HuH-7 (cell line): ENCODE measurements at places on chromosomes 3 and 15.

GRCh38 chr3:119279101-119279554 lies 15.1 kb upstream of the ARHGAP31 start:
- DNase-seq, result no peak

GRCh38 chr3:45008117-45008516 lies 18.0 kb upstream of the CLEC3B start:
- no peak for DNase-seq

DNA sequence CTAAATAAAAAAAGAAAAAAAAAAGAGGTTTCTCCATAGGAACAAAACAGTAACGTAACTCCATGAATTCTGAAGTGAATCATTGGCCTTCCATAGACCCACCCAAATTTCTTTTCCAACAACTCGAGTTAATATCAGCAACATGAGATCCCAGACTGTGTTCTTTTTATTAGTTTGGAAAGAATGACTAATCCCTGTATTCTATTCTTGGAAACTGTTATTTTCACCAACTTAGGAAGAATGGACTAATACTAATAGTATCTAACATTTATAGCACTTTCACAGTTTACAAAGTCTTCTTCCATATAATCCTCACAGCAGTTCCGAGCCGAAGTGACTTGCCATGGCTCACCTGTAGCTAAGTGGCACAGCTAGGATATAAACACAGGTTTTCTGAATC lies 72.7 kb upstream of the SLC4A7 start:
- no peak for DNase-seq

GRCh38 chr15:70197318-70197944 lies 99.7 kb upstream of the TLE3 start:
- DNase-seq, result no peak

GRCh38 chr3:127961124-127961523 lies 46.1 kb downstream of the KBTBD12 start:
- DNase-seq, result no peak

- peak; percentile 6 for DNase-seq
Measured at GRCh38 chr3:181326637-181327223, 337.2 kb upstream of the DNAJC19 start.

DNA sequence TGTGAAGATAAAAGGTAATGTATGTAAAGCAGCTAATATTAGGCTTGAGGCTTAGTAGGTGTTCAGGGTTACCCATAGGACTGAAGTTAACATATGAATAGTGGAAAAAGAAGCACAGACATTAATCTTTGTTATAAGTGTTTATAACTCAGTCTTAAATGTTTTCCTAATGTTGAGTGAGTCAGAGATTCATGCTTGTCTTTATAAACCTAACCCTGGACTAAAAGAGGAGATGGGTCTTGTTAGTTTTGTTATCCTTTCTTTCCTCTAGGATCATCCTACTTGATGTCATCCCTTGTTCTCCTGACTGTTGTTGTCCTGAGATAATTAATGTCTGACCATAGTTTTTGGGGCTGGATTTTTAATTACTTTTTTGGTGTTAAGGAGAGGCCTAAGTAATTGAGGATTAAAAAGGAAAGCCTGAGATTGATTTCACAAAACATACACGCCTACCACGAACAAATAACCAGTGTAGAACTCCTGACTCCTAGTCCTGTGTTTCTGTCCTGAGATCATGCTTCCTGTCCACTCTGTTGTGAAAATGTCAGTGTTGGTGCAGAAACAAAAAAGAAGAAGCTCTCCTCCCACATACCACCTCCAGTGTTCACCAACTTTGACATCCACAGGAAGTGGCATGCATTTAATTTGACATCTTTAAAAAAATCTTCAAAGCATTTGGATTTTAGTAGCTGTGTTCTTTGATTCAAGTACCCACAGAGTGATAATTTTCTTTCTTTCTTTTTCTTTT lies 8.4 kb downstream of the MITF start:
- DNase-seq, result no peak

DNA sequence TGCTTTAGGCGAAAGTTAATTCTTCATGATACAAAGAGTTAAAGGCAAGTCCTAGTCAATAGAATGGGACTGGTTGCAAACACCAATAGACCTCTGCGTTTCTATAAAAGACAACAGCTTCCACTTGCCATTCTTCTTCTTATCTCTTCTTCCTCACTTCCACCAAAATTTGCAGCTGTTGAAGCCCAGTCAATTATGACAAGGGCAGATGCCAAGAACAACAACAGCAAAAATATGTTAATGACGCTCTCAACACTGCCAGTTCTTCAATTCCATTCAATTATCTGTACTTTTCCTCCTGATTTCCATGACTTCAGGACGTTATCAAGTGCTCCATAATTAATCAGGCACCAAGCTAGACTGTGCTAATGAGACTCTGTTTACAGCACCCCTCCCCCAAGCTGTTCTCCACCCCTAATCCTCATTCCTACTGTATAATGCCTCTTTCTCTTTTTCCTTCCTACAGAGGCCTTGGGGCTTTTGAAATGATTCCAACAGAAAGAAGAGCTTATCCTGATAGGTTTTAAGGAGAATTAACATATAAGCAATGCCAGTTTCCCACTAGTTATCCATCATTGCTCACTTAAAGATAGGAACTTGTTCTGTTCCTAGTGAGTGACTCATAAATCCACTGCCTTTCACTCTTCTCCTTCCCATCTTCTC lies 1160.5 kb downstream of the IGSF11 start:
- no peak for DNase-seq

- DNase-seq, result no peak
Measured at GRCh38 chr3:10556312-10556711, 50.9 kb upstream of the ATP2B2 start.

GRCh38 chr3:33834096-33834453 lies 35.6 kb downstream of the PDCD6IP start:
- no peak for DNase-seq

GRCh38 chr15:20340331-20340811 lies 201.2 kb downstream of the GOLGA6L6 start:
- no peak for DNase-seq

DNA sequence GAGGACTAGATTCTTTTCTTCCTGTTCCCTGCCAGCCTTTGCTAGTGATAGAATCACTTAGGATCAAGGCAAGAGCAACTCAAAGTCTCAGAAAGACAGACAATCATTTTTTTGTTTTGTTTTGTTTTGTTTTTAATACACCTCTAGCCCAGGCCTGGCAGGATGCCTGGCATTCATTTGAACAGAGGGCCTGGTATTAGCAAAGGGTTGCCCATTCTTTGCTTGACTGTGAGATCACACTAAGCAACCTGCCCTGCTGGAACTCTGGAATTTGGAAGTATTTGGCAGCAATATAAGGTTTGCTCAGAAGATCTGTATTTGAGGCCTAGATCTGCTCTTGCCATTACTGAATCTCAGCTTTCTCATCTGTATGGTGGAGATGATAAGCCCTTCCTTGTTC lies 21.8 kb upstream of the ATP13A5 start:
- DNase-seq, result no peak

GRCh38 chr3:170277833-170278580 lies 55.8 kb downstream of the PRKCI start:
- DNase-seq, result no peak

- DNase-seq, result no peak
Measured at GRCh38 chr15:51830276-51830806, 888 bp downstream of the TMOD3 start.

GRCh38 chr3:149648525-149648924 lies 9.3 kb downstream of the WWTR1 start:
- no peak for DNase-seq

DNA sequence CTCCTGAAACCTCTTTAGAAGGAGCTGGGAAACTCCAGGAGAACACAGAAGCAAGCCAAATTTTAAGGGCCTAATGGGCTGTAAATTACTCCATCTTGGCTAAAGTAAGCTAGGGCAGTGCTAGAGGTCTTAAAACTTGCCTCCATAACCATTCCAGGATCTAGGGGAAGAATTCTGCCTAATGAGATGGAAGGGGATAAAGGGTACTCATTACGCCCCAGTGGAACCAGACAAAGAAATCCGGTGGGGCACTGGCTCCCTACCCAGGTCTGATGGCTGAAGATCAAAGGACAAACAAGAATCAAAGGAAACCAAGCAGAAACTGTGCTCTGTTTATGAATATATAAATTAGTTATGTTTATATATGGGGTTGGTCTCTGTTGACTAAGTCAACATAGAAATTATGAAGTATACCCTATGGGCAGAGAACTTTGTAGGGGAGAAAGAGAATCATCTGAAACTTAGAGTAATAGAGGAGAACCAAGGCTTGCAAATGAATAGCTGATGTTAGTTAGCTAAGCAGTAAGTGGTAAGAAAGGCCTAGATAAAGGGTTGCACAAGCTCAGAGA lies 57.8 kb downstream of the NCEH1 start:
- no peak for DNase-seq

- DNase-seq, result no peak
Measured at GRCh38 chr15:95152741-95153140, 921.4 kb downstream of the MCTP2 start.

DNA sequence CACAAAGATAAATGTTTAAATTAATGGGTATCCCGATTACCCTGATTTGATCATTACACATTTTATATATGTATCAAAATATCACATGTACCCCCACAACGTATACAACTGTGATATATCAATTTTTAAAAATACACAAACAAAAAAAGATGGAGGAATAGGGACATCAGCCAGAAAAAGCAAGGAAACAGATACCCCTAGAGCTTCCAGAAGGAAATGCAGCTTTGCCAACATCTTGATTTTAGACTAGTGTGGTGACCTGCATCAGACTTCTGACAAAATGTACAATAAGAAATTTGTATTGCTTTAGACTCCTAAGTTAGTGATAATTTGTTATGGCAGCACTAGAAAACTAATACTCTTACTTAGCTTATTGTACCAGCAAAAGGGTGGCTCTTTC lies 483.8 kb downstream of the TUSC7 start:
- DNase-seq, result no peak

DNA sequence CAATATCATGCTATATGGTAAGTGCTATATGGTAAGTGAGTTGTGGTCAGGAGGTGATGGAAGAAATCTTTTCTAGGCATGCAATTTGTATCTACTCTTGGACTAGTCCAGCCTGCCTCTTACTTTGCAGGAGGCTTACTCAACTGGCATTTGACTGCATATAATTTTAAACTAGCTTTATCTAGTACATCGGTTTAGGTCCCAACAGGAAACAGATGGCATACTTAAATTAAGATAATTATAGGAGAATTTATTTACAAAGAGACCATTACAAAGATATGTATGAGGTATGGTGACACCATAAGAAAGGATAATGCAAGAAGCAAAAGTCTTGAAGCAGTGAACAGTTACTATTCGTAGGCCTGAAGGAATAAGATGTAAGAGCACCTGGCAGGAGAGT lies 7.8 kb downstream of the SLC28A2 start:
- no peak for DNase-seq

GRCh38 chr3:54999811-55000210 lies 72.0 kb upstream of the LRTM1 start:
- no peak for DNase-seq

DNA sequence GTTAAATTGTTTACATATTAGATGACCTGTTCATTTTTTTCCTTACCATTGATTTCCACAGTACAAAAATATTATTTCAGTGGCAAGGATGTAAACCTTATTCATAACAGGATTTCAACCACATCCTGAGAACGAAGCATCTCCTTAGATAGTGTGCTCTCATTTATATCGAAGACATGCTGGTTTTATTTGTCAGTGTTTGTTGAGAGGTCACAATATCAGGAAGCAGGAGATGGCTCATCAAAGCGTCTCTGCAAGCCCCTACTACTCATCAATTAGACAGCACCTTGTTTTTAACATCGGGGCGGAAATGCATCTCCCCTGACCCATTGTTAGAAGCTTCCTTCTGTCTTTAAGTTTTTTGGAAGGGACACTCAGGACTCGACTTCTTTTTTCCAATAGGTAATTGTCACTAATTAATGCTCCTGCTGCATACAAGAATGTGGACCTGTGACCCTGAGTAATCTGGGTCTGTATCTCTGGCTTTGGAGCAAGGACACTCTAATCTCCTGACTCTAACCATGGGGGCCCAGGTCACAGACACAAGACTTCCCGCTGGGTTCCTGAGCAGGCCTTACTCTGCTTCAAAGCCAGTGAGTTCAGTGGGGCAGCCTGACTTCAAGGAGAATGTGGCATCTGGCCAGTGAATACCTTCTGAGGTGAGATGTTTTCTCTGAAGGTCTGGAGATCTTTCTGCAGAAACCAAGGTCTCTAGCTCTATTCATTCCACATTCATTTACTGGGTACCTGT lies 50.3 kb downstream of the MECOM start:
- no peak for DNase-seq

DNA sequence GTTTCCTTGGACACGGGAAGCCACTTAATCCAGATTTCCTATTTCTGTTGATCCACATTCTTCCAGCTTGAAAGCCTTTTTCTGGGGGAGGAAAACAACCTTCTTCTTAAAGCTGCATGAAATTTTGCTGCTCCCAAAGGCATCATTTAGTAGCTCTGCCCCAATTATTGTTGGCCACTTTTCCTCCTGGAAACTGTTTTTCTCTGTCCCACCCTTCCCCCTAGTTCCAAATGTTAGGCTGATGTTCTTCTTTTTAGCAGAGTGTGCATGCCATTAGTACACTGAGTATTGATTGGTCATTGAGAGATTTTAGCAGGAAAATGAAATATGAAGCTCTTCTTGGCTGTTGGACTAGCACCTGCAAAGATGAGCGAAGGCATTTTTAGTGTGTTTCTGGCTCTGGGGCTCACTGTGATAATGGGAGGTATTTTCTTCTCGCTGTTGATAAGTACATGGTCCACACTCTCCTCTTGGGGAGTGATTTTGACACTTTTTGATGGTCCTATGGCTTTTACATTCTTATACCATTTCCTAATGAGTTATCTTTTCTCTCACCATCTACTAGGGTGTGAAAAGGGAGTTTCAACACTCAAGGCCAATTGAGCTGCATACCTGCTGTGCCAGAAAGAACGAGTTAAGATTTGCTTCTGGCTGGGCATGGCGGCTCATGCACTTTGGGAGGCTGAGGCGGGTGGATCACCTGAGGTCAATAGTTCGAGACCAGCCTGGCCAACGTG lies 200.5 kb downstream of the PTPRG start:
- DNase-seq, result no peak

DNA sequence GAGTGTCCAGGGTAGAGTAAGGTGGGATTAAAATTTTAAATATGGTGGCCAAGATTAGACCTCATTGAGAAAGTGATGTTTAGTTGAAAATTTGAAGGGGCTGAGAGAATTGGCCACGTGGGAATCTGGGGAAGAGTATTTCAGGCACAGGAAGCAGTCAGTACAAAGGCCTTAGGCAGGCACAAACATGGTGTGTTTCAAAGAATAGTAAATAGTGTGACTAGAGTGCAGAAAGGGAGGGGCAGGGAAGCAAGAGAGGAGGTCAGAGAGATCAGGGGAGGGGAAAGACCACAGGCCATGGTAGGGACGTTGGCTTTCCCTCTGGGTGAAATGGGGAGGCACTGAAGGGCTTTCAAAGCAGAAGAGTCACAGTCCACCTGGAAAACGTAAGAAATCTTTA lies 36.6 kb upstream of the POMGNT2 start:
- DNase-seq, result no peak

DNA sequence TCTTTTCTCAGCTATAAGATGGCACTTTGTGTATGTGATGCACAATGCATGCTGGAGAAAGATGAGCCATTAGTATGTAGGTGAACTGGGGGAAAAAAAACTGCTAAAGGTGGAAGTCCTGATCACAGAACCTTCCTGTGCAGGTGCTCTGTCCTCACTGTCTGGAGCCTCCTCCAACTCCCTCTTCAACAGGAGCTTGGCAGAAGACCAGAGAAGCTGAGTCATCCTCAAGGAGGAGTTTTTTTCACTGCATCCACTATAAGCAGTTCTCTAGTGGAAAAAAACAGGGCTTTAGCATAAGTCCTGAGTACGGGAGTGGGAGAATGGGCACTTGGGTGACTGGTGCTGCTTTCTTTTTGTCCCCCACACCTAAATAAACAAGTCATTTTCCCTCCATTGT lies 168.4 kb upstream of the CADPS start:
- no peak for DNase-seq

- DNase-seq, result no peak
Measured at GRCh38 chr3:18556503-18557135, 131.5 kb upstream of the SATB1 start.
